Esophagus squamous epithelium (tissue), 5 donors: ENCODE measurements at places on chromosomes 7 and 10.

GRCh38 chr10:119368991-119369869, 161.9 kb downstream of the GRK5 start:
- DNase-seq = no peak

DNA sequence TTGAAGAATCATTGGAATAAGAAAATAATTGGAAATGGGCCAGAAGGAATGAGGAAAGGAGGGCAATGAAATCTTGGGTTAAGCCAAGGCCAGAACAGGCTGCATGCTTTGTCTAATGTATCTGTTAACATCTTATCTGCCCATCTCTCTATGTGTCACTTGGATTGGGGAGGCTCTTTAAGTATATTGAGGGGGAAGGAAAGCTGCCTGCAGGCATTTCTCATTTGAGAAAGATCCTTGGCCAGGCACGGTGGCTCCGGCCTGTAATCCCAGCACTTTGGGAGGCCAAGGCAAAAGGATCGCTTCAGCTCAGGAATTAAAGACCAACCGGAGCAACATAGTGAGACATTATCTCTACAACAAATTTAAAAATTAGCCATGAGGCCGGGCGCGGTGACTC, 14.3 kb downstream of the PCBD1 start:
- DNase-seq = no peak

GRCh38 chr7:44288811-44289340, 36.5 kb downstream of the CAMK2B start:
- DNase-seq = no peak

GRCh38 chr10:112229096-112229495, 45.5 kb upstream of the GPAM start:
- DNase-seq = no peak

GRCh38 chr10:102476466-102477141, 25.3 kb upstream of the C10orf95 start:
- no peak for DNase-seq

GRCh38 chr10:77071001-77071511, 566.6 kb downstream of the KCNMA1 start:
- DNase-seq = no peak

GRCh38 chr10:7389844-7390243, 21.0 kb downstream of the SFMBT2 start:
- no peak for DNase-seq

GRCh38 chr7:16770657-16771329, 17.2 kb downstream of the TSPAN13 start:
- no peak for DNase-seq

DNA sequence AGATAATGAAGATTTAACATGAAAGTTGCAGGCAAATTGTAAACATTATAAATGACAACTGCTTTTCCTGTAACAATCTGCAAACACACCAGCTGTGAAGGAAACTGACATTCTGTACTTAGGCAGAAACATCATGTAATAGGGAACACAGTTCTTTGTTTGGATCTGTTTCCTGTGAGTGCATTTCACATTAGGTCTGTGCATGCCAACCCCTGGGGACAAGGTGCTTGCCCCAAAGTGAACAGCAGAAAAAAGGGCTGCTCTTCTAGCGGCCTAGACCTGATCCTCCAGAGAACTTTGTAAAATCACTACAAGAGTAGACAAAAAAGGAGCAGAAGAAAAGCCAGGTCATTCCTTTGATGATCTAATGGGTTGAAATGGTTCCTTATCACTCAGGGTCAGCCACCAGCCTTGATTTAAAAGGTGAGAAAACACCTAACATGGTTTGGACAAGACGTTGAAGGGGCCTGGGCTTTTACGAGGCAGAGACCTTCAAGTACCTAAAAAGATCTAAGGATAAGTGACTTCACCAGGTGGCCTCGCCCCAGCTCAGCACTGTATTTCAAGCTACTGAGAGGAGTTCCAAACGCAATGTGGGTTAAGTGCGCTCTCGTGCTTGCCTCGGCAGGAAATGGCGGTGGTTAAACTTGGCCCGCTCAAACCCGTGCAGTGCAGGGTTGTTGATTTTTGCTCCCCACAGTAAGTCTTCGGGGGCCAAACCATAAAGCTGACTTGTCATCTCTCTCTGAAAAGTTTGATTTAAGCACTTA, 249.7 kb downstream of the CREB5 start:
- no peak for DNase-seq

DNA sequence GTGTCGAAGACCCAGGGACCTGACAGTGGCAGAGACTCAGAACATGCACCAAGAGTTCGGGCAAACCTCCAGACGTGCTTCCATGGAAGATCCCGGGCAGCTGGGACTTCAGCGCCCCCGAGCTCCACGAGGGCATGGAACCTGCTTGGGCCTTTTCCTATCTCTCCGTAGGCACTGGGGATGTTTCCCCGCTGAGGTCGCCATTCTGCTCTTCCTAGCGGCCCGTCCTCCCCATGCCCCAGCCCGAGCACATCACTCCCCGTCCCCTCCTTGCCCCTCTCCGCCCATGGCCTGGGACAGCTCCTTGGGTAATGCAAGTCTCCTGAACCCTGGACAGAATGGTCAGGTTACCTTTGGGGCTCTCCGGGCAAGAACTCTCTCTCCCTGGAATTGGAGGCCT, 32.3 kb upstream of the SHH start:
- DNase-seq = no peak
